ENCODE measurements at places on chromosomes 4 and X.
A peak's percentile ranks its signal among the peaks of the same experiment; 100 is the strongest.

- no peak for DNase-seq
These were observed 27.6 kb downstream of the WDR44 start for GRCh38 chrX:118373538-118373937.

- no peak for DNase-seq
These were observed 1.8 kb downstream of the SLC38A5 start for GRCh38 chrX:48468247-48468671.

- DNase-seq = no peak
These were observed 147.2 kb upstream of the MBNL3 start for GRCh38 chrX:132636080-132636479.

- DNase-seq = no peak
These were observed 40.0 kb upstream of the ARSJ start for GRCh38 chr4:114019276-114019968.

DNA sequence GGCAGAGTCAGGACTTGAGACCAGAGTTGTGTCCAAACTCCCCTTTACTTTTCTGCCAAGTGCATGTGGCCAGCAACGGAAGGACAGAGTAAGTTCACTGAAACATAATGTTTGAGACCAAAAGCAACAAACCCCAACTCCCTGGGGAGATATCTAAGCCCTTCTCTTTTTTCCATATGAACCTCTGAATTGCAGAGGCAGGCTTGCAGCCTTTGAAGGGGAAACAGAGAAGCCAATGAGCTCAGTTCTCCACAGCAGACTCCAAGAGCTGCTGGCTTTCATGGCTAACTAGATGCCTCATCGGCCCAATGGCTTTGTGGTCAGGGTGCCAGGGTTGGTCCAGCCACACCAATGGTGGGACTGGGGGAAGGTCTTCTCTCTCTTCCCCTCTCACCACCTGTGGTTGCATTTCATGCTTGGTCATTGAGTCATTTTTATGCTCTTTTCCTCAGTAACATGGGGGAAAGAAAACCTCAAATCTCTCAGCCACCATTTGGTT lies 34.0 kb downstream of the STARD8 start:
- no peak for DNase-seq

GRCh38 chr4:95059663-95060062 lies 301.9 kb downstream of the BMPR1B start:
- DNase-seq = no peak

DNA sequence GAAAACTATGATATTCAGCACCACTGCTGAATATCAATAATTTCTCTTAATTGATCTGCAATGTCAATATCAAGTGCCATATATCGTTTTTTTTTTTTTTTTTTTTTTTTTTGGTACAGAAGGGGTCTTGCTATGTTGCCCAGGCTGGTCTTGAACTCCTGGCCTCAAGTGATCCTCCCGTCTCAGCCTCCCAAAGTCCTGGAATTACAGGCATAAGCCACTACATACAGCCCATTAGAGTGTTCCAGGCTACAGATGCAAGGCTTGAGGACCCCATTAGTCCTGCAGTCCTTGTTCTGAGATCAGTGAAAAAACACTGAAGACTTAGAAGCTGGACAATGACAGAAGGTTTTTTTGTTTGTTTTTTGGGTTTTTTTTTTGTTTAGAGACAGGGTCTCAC lies 48.3 kb downstream of the PPP3CA start:
- no peak for DNase-seq

DNA sequence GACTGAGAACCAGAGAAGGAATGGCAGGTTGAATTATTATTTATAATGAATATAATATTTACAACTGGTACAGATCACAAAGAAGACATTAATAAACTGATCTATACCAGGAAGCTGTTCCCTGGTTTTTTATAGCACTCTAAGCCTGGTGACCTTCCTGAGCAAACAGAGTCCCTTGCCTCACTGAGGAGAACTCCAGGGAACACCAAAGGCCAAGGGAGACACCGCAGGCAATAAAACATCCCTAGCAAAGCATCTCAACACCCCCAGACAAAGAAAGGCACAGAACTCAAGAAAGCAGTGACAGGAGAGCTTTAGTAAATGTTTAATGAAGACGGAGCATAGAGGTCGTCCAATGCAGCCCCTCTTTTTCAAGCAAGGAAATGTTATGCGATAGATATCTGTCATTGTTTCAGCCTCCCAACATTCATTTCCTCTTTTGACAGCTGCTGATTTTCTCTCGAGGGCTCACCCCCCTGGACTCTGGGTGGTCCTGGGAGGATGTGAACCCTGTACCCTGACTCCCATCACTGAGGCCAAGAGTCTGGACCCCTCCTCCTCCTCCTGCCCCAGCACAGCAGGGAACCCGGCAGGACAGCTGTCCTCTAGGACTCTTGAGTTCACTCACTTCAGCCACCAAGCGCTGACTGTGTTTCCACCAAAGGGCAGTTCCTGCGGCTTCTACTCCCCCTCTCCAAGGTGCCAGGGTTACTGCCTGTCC lies 342.5 kb upstream of the GATB start:
- no peak for DNase-seq

DNA sequence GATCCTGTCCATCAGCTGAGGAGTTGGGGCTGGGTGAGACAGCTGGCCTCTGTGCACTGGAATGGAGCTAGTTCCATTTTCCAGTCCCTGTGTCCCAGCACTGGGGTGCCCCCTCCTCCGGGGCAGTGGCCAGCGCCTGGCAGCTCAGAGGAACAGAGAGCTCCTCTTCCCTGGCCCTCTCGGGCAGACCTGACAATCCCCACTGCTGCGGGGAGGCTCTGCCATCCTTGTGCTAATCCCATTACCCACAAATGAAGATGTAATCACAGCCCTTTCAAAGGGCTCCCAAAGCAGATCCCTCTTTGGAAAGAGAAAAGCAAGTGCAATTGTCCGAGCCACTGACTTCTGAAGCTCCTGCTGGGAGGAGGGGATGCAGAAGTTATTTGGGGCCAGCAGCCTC lies 75.1 kb upstream of the MSX1 start:
- no peak for DNase-seq

DNA sequence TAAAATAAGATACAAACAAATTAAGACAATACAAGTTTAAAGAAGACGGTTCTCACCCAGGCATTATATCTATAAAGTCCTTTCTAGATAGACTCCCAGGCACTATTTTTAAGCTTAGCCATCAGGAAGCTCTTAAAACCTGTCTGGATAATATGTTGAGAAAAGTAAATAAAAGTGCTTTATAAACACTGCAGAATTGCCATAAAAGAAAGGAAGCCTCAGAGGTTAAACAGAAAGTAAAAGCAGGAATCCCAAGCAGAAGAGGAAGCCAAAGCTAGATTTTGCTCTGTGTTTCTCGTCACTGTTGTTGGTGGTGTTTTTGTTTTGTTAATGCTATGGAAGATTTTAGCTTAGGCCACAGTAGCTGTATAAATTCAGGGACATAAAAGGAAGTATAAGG lies 1267.3 kb downstream of the PCDH19 start:
- no peak for DNase-seq

GRCh38 chrX:31652650-31653049 lies 580.8 kb upstream of the FTHL17 start:
- DNase-seq = no peak

DNA sequence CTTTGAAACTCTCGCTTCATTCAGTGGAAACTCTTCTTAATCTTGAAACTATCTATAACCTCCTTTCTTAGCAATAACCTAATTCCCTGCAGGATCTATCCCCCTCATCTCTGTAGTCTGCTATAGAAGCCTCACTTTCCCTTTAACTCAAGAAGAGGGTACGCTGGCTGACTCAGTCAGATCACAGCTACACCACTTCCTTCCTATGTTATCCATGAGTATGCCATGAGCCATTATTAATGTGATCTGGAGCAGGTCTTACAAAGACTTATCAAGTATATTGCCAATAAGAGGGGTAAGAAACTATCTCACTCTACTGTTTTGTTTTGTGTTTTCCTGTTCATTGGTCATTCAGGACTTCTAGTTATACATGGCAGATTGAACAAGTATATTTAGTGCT lies 165.3 kb downstream of the PJA1 start:
- no peak for DNase-seq

GRCh38 chr4:23009093-23009492 lies 316.4 kb downstream of the GBA3 start:
- DNase-seq = no peak

DNA sequence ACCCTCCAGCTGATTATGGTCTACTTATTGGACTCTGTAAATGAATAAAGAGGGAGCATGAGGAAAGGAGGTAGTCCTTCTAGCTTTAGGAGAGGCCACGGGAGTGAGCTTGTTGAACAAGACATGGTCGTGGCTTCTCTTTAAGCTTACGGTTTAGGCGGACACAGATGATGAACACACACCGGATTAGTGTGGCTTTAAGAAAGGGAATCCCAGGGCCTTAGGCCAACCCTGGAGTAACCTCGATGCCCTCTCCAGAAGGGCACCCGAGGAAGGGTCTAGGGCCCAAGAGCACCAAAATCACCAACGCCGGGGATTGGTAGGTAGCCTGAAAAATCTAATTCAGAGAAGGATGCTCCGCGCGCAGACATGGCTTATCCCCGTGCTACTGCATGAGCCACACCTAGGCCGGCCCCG lies 39.4 kb downstream of the ERVMER34-1 start:
- no peak for DNase-seq

- DNase-seq = peak; percentile 62
These were observed 59.7 kb downstream of the FAM184B start for GRCh38 chr4:17721496-17722355.

DNA sequence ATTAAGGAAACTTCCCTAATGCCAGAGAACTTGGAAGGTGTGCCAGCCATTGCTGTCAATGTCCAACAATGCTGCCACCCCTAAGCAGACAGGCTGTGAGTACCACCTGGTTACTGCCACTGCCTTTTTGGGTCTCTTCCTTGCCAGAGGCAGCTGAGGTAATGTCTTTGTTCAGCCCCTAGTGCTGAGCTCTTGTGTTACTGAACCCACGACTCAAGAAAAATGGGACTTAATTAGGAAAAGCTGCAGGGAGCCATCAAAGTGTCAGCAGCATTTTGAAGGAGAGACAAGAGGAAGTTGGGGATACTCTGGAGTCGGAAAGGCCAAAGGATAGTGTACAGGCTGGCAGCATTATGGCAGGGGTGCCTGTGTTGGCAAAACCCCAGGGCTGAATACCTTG lies 283.7 kb downstream of the AFF2 start:
- no peak for DNase-seq

GRCh38 chr4:181216501-181216900 lies 1026.7 kb upstream of the TENM3 start:
- DNase-seq = no peak

DNA sequence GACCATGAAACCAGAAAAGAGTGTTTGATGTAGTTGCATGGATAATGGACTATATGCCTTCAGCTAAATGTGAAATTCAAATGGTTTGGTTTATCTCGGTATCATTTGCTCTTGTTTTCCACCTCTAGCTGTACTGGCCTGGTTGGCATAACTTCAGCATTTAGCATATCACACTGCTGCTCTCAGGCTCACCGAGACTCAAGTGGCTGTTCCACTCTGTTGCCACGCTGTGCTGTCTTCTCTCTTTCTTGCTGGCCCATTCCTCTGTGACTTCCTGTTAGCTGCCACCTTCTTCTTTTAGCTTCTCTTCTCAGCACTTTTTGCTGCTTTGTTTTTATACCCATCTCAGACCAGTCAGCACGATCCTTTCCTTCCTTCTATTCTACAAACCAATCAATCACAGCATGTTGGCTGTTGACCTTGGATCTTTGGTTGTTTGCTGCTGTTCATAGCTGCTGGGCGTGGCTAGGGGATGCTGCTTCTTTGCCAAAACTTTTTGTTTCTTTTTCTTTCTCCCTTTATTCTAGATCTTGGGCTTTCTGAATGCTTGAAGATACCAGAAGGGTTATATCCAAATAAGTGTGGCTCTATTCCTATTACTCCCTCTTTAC lies 24.0 kb downstream of the INTS6L start:
- DNase-seq = no peak

- DNase-seq = no peak
These were observed 11.6 kb upstream of the BMP2K start for GRCh38 chr4:78764498-78764961.

GRCh38 chr4:140252141-140252741 lies 98.3 kb upstream of the MAML3 start:
- DNase-seq = no peak

- DNase-seq = no peak
These were observed 746 bp downstream of the EDNRA start for GRCh38 chr4:147481577-147482109.

- no peak for DNase-seq
These were observed 7.1 kb upstream of the CENPU start for GRCh38 chr4:184740980-184741391.

GRCh38 chr4:105386012-105386411 lies 87.8 kb downstream of the PPA2 start:
- DNase-seq = no peak

GRCh38 chrX:117743469-117744251 lies 372.9 kb downstream of the KLHL13 start:
- DNase-seq = no peak

DNA sequence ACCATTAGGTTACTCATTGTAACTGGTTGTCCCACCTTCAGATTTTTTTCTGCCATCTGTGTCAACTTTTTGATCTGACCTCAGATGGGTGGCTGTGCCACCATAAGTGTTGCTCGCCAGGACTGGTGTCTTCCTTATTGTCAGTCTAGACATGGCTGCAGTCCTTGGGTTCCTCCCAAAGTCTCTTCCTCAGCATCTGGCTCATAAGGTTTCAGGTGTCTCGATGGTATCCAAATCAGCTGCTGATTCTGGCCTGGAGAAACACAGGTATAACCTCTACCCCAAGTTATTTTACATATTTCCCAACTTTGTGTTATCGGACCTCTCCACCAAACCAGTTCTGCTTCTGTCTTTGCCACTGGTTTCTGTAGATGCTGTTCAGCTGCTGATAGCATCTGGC lies 158.5 kb downstream of the ZNF518B start:
- no peak for DNase-seq

- no peak for DNase-seq
These were observed 1.1 kb downstream of the FBXL5 start for GRCh38 chr4:15653864-15654592.

- DNase-seq = no peak
These were observed 130.8 kb downstream of the ENOX2 start for GRCh38 chrX:130772105-130772775.

GRCh38 chr4:3703677-3704521 lies 62.3 kb upstream of the ADRA2C start:
- DNase-seq = no peak

DNA sequence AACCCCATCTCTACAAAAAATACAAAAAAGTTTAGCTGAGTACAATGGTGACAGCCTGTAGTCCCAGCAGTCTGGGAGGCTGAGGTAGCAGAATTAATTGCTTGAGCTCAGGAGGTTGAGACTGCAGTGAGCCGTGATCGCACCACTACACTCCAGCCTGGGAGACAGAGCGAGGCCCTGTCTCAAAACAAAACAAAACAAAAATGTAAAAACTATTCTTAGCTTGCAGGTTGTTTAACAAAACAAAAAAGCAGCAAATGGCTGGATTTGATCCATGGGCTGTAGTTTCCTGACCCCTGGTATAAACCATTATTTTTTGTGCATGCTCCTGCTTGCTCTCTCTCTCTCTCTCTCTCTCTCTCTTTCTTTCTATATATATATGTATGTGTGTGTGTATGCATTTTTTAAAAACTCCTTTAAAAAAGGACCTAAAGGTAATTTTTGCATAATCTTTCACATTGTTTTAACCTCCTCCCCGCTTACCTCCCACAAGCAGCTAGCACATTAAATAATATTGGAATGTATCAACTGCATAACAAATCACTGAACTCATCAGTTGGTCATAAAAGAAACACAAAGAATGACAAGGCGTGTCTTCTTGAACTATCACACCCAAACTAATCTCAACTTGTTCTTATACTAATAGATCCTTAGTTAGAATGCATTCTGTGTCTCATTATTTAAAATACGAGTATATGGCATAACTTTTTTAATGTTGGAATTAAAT lies 4.8 kb downstream of the AREG start:
- DNase-seq = no peak
